Thyroid gland (tissue), 4 donors: ENCODE measurements at places on chromosomes 13 and 19.

DNA sequence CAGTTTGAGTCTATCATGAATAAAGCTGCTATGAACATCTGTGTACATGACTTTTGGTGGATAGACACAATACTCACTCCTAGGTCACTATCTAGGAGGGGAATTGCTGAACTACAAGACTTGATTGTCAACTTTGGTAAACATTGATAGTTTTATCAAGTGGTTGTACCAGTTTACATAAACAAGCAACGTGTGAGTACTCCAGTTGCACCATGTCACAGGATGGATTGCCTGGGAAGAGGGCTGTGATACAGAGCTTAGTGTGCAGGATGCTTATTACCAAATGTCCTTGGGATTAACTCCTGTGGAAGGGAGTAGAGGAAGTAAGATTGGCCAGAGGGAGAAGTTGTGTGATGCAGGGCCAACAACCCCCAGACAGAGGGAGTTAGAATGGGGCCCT, 37.7 kb downstream of the RAP2A start:
- DNase-seq: no peak

DNA sequence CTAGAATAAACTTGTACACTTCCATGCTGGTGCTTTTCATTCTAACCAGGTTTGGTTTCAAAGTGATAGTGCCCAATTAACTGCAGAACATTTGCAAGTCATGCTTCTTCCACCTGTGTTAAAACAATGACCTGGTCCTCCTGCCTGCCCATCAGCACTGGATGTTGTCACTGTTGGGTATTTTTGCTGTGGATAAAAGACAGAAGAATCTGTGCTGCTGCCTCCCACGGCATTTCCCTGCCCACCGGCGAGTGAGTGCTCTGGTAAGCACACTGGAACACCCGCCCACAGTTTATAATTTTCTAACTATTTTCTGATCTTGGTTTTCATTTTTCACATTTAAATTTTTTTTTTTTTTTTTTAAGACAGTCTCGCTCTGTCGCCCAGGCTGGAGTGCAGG, 2.3 kb upstream of the AKAP8 start:
- DNase-seq: no peak

- DNase-seq: no peak
Measured at GRCh38 chr13:40874138-40874779, 84.8 kb downstream of the SLC25A15 start.

DNA sequence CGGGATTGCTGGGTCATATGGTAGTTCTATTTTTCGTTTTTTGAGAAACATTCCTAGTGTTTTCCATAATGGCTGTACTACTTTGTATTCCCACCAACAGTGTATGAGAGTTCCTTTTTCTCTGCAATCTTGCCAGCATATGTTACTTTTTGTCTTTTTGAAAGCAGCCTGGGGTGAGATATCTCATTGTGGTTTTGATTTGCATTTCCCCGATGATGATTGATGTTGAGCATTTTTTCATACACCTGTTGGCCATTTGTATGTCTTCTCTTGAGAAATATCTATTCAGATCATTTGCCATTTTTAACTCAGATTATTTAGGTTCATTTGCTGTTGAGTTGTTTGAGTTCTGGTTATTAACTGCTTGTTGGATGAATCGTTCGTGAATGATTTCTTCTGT, 18.5 kb upstream of the ATP12A start:
- DNase-seq: no peak

DNA sequence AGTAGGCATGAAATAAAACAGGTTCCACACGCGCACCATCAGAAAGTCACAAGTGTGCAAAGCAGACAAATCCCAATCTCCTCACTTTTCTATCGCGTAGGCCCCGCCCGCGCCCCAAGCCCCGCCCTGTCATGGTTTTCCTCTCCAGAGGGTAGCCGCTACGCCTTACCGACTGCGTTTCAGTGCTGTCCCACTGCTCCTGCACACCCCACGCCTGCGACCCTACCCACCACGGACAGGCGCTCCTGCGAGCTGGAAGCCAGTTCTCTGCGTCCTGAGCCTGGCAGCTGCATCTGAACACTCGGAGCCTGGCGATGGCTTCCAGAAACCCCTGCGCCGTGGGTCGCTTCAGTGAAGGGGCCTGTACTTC, 379 bp upstream of the ZNF470 start:
- peak; percentile 39 for DNase-seq
